Stimulated activated CD8-positive, alpha-beta memory T cell treated with anti-CD3 and anti-CD28 coated beads, Interleukin-15, amount 100 ng/mL, for 48 hours (primary cell): ENCODE measurements at places on chromosomes 11 and 22.

GRCh38 chr22:45428391-45429385 is 15.2 kb downstream of the RIBC2 start:
- no peak for DNase-seq

GRCh38 chr11:441043-441417 is 781 bp downstream of the ANO9 start:
- DNase-seq: no peak

GRCh38 chr22:40204321-40205116 is 26.8 kb downstream of the TNRC6B start:
- no peak for DNase-seq

- no peak for DNase-seq
Observed at GRCh38 chr11:121661880-121662486, 209.2 kb upstream of the SORL1-AS1 start.

DNA sequence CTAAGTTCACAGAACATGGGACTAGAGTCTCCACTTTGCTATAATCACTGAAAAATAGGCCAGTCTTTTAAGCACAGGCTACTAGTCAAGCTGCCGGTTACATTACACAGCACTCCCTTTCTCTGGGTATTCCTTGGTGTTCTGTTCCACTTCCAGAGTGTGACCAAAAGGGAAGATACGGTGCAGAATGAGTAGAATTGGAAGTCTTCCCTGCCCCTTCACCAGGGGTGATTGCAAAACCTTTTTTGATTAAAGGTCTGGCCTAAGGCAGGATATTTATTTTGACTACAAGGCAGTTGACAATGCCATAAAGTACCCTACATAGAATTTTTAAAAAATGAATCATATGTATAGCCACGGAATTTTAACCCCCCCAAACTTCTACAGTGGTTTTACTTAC is 59.6 kb upstream of the ADORA2A start:
- DNase-seq: no peak

DNA sequence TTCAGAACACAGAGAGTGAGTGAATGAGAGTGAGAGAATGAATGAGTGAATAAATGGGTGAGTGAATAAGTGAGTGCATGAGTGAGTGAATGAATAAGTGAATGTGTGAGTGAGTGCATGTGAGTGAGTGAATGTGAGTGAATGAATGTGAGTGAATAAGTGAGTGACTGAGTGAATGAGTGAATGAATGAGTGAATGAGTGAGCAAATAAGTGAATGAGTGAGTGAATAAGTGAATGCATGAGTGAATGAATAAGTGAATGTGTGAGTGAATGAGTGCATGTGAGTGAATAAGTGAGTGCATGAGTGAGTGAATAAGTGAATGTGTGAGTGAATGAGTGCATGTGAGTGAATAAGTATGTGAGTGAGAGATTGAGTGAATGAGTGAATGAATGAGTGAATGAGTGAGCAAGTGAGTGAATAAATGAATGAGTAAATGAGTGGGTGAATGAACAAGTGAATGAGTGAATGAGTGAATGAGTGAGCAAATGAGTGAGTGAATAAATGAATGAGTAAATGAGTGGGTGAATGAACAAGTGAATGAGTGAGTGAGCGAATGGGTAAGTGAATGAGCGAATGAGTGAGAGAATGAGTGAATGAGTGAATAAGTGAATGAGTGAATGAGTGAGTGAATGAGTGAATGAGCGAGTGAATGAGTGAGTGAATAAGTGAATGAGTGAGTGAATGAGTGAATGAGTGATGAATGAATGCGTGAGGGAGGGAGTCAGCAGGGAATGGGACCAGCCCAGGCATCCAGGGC is 21.3 kb upstream of the MUC5B start:
- no peak for DNase-seq

GRCh38 chr22:27134315-27134701 is 476.9 kb downstream of the MIAT start:
- DNase-seq: peak; percentile 17

DNA sequence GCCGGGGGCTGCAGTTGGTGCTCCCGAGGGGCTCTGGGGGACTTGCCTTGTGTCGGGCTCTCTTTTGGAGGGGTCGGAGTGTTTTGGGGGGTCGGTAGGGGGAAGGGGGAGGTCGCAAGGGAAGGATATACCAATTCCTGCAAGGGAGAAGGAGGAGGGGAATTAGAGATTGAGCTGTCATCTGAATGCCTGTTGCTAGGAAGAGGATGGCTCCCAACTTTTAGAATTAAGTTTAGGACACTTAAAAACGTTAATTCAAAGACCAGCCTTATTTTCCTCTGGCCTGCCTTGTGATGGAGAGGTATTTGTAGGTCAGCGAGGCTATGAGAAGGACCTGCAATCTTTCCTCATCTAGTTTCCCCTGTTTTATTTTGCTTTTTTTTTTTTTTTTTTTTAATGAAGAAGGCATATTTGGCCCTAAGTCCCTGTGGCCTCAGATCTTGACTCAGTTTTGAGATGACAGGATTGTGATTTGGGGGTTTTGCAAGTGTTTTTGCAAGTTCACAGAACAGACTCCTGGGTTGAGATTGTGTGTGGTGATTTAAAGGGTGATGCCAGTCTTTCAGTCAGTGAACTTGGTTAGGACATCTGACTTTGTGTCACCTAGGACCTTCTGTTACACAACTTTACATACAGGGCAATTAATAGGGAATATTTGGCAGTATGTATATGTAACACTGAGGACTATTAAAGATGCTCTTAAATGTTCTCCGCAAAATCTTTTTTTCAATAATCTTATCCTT is 672 bp downstream of the TMEM135 start:
- DNase-seq: no peak

- DNase-seq: no peak
Observed at GRCh38 chr11:112610494-112610893, 349.8 kb upstream of the PLET1 start.

DNA sequence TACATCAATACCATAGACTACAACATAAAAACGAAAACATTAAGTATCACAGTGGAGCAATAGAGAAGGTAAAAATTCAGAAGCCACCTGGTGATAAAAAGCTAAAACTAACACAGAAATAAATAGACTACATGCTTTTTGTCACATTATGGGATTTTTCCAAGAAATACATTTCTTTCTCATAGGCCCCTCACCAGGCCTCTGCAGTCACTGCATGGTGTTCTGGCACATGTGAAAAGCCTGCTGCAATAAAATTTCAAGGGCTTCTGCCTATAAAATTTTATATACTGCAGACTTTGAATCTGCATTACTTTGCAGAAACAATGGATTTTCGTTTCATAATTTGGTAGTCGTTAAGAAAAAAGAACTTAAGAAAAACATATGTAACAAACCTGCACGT is 655.5 kb downstream of the CNTN5 start:
- DNase-seq: no peak

GRCh38 chr11:109914038-109914437 is 179.2 kb upstream of the ZC3H12C start:
- no peak for DNase-seq

DNA sequence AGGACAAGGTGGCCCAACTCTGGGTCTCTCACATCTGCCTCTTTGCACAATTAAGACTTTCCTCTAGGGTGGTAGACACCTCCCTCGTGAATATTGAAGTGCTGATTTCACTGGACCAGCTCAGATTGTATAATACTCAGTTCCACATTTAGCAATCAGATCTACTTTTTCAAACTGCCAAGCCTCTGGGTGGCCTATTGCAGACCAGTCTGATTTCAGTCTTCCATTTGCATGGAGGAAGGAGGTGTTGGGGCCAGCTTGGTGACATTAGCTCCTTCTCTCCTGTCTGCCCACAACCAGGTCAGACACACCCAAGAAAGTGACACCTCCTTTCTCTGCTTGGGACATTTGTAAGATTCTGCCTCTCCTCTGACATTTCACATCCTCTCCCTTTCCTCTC is 78.2 kb downstream of the PPFIBP2 start:
- no peak for DNase-seq

GRCh38 chr11:75931124-75931523 is 116.1 kb downstream of the UVRAG start:
- DNase-seq: no peak

GRCh38 chr11:35321111-35321510 is 98.2 kb downstream of the SLC1A2 start:
- DNase-seq: no peak

DNA sequence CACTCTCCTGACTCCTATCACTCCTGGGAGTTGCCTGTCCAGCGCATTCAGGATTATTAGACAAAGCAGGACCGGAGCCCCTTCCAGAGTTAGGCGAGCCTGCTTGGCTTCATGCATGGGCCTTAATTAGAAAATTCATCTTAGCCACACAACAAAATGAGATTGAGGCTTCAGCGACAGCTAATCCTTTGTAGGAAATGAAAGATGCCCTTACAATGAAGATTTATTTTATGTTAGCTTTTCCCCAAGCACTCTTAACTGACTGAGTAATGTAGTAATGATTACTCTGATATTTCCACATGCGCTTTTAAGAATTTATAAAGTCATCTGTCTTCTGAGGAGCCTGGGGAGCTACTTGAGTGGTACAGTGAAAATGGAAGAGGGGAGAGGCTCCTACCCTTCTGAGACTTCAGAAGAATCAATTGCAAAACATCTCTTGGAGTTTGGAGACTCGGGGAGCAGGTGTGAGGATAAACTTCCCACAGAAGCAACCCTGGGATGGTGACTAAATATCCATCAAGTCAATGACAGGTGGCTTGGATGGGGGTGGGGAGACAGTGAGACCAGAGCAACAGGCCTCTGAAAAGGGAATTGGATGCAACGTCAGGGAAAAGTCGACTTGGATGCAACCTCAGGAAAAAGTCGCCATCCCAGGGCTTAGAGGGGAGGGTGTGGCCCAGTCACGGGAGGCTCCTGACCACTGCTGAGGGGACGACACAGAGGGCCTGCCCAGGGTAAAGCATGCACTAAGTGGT is 434.5 kb upstream of the B3GAT1 start:
- no peak for DNase-seq

GRCh38 chr11:19079643-19080440 is 19.3 kb upstream of the MRGPRX2 start:
- no peak for DNase-seq

- DNase-seq: no peak
Observed at GRCh38 chr11:75413864-75414263, 14.5 kb downstream of the RPS3 start.

- no peak for DNase-seq
Observed at GRCh38 chr11:85663080-85663752, 1.7 kb downstream of the CREBZF start.

DNA sequence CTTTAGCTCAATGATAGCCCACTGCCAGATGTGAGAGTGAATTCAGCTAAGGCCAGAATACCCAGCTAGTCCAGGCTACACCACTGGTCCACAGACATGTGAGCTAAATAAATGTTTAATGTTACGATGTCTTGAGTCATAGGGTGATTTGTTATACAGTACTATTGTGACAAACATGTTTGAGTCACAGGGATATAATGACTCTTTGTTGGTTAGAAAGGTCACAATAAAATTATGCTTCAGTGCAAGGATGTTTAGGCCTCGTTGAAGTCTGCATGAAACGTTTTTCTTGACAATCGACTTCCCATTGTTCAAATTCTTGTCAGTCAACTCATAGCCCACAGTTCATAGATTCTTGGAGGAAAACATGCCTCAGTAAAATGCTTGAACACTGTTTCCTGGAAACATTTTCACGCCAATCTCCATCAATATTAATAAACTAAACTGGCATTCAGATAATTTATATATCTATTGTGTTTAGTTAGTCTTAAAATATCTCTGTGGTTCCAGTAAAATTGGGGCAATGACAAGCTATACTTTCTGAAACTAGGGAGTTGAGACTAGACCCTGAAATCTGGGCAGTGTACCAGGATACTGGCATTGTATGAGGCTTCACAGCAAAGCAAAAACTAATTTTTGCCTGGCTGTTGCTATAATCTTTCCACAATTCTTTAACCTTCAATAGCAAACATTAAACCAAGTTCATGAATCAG is 650.8 kb upstream of the KIRREL3 start:
- DNase-seq: no peak

DNA sequence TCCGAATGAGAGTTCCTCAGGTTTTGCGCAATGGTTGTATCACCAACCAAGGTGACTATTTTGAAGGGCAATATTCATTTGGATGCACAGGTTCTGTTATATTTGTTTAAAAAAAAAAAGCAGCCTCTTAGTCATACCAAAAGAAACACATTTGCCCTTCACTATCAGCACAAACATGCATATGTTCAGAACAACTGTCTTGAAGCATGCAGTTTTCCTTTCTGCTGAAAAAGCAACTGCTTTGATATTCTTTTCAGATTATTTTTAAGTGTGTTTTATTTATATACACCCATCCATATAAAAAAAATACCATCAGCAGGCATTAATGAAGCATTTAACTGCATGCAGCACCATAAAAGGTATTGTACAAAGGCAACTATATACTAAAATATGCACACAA is 67.8 kb downstream of the RBFOX2 start:
- DNase-seq: no peak

DNA sequence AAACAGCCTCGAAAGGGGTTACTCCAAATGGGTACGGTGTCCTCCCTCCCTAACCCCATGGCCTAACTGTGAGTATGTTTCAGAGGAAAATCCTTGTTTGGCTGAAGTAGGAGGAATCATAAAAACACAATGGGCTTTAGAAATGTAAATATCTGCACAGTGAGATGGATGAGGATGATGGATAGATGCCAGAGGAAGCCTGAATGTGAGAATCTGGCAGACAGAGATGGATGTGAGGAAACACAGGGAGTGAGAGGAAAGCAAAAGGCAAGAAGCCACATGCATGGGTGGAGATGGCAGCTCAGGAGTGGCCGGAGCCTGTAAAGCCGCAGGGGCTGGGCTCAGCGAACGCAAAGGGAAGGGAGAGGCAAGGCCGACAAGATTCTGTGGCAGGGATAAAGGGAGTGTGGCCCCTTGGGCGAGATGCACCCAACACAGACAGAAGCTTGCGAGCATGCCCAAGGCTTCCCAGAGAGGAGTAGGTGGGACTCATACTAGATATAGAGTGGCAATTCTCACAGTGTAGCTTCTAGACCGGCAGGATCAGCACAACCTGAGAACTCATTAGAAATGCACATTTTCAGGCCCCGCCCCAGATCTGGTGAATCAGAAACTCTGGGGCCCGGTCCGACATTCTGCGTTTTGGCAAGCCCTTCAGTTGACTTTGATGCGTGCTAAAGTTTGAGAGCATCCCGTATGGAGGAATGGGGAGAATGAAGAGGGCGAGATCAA is 237.3 kb upstream of the CADM1 start:
- DNase-seq: no peak

DNA sequence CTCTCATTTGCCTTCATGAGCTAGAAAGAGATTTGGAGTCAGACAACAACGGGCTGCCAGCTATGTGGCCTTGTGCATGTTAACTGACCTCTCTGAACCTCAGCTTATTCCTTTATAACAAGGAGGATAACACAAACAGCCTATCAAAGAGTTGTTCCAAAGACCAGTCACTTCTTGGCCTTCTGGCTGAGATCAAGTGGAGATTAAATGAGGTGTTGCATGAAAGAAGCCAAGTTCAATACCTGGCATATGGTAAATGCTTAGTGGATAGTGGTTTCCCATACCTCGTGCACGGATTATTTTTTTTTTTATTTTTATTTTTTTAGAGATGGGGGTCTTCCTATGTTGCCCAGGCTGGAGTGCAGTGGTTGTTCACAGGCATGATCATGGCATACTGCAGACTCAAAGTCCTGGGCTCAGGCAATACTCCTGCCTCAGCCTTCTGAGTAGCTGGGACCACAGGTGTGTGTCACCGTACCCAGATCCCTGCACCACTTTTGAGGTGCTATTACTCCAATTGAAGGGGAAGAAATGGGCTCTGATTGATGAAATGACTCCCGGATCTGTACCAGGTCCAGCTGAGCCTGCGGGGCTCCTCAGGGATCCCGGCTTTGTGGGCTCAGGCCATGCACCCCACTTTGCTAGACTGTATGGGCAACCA is 4.9 kb downstream of the LGALS1 start:
- no peak for DNase-seq

- DNase-seq: no peak
Observed at GRCh38 chr11:84106541-84106940, 820.4 kb upstream of the CCDC90B start.
